AG20443 (cell line): ENCODE measurements at places on chromosomes 6 and 20.

GRCh38 chr6:155528982-155529453 lies 73.4 kb upstream of the NOX3 start:
- peak; percentile 71 for DNase-seq

- DNase-seq = no peak
Observed at GRCh38 chr6:2155206-2155605, 90.2 kb downstream of the GMDS start.

DNA sequence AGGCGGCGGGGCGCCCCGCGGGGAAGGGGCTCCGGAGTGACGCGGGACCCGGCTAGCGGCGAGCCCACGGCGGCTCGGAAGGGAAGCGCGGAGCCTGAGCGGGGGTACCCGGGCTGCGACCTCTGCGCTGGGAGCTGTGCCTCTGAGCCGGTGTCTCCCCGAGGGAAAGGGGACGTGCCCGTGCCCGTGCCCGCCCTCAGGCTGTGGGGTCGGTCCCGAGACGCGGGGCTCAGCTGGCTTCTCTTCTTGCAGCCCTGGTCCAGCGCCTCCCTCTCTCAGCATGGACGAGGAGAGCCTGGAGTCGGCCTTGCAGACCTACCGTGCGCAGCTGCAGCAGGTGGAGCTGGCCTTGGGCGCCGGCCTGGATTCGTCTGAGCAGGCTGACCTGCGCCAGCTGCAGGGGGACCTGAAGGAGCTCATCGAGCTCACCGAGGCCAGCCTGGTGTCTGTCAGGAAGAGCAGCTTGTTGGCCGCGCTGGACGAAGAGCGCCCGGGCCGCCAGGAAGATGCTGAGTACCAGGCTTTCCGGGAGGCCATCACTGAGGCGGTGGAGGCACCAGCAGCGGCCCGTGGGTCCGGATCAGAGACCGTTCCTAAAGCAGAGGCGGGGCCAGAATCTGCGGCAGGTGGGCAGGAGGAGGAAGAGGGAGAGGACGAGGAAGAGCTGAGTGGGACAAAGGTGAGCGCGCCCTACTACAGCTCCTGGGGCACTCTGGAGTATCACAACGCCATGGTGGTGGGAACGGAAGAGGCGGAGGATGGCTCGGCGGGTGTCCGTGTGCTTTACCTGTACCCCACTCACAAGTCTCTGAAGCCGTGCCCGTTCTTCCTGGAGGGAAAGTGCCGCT lies 686 bp downstream of the ZGPAT start:
- peak; percentile 24 for DNase-seq

DNA sequence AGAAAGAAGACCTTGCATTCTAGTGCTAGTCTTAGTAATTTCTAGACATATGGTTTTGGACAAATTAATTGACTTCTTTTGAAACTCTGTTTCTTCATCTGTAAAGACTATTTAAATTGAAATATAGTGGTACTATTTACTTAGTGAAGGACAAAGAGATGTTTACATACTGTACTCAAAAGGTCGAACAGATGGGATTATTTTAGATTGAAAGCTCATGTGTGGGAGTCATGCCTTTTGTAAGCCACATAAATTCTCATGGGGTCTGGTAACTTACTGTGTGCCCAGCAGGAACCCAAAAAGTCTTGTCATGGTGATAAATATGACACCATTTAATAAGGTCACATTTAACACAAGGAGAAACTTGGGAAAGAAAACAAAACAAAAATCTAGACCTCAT lies 368.2 kb upstream of the CITED2 start:
- no peak for DNase-seq

DNA sequence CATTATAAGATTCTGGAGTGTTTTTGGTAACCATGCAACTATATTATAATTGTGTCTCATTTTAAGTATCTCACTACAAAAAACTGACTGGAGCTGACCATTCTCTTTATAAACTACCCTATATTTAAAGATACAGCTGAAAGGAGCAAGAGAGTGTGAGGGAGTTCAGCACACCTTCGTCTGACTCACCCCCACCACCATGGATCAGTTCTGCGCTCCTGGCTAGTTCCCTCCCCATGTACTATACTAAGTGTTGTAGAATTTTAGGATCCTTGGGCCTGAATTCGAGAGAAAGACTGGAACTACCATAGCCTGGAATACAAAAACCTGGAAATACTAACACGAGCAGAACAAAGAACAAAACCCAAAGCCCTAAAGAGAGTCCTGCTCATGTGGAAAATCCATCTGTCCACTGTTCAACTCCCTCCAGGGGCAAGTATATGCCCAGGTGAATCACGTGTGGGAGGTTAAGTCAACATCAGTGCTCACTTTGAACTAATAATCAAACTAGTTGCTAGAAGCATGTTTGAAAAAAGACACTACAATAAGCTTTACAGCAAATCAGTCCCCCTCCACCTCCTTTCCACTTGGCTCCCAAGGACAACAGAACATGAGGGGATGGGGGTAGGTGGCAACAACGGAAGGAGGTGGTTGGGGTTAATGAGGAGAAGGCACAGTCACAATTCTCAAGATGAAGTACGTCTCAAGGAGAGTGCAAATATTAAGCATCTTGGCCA lies 46.8 kb downstream of the ELOVL5 start:
- DNase-seq = no peak

GRCh38 chr6:56091159-56091869 lies 156.1 kb downstream of the COL21A1 start:
- peak; percentile 65 for DNase-seq

DNA sequence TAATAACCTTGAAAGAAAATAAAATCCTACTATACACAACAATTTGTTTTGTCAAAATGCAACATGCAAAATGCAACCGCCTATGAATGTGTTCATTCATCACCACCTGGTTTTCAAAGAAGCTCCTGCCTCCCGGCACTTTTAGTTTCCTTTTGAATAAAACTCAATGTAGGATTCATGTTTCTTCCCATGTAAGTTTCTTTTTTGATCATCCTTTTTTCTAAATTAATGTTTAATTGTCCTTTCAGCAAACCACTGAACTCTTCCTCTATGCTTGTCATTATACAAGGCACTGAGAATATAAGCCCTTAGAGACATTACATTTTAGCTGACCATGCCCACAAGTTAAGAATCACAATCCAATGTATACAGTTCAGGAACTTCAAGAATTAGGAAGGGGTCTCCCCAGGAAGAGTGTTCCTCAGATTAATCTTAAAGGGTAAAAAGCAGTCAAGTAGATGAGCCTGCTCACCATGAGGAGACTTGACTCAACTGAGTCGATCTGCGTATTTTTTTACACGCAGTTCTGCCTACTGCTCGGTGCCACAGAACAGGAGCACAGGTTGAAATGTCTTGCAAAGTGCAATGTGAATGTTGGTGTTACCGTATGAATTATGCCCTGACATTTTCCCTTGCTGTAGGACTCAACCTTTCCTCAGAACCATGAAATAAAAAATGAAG lies 7.2 kb upstream of the THEMIS start:
- DNase-seq = no peak

DNA sequence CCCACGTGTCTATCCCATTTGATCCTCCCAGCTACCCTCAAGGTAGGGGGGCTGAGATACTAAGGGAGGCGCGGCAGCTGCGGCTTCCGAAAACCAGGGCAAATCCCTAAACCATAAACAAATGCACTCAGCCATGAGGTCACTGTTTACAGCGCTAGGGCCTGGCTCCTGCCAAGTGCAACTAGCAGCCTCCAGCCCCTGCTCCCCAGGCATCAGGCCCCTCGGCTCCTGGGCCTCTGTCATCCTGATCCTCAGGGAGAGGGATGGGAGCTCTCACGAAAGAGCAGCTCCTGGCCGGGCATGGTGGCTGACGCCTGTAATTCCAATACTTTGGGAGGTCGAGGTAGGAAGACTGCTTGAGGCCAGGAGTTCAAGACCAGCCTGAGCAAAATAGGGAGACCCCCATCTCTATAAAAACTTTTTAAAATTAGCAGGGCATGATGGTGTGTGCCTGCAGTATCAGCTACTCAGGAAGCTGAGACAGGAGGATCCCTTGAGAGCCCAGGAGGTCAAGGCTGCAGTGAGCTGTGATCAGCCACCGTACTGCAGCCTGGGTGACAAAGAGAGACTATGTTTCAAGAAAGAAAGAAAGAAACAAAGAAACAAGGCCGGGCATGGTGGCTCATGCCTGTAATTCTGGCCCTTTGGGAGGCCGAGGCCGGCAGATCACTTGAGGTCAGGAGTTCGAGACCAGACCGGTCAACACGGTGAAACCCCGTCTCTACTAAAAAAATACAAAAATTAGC lies 42.5 kb upstream of the TLDC2 start:
- no peak for DNase-seq

- no peak for DNase-seq
Observed at GRCh38 chr6:158928068-158928467, 71.9 kb downstream of the RSPH3 start.

DNA sequence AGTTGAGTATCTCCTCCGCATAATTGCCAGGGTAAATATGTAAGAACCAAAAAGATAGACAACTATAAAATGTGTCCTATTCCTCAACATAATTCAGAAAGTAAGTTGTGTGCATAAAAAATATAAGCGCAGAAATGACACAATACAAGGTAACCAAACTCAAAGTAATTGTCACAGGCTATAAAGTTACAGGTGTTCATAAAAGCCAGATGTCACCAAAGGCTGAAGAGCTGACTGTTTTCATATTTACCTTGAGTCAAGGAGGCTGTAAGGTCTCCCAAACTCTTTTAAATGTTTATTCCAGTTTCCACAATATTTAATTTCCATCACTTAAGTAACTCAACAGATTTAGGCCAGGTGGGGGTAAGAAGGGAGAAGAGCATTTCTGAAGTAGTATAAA lies 192.2 kb upstream of the MARCKS start:
- no peak for DNase-seq

- no peak for DNase-seq
Observed at GRCh38 chr6:33996120-33996475, 149.8 kb downstream of the GRM4 start.

DNA sequence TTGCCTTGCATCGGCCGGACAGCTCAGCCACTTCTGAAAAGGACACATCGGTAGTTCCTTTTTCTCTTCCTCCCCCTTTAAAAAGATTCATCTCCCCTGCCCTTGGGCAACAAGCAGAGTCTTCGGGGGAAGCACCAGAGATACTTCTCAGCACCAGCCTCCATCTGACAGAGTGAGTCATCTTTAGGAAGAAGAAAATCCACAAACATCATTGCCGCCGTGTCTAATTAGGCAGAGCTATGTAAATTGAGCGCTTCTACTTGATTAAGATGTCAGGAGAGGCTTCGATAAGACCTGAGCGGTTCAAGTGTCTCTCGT lies 186.4 kb downstream of the TAF4 start:
- DNase-seq = no peak

GRCh38 chr6:111291336-111292259 lies 191.4 kb downstream of the REV3L start:
- no peak for DNase-seq

- peak; percentile 17 for DNase-seq
Observed at GRCh38 chr6:28929887-28930620, 6.3 kb upstream of the TRIM27 start.

DNA sequence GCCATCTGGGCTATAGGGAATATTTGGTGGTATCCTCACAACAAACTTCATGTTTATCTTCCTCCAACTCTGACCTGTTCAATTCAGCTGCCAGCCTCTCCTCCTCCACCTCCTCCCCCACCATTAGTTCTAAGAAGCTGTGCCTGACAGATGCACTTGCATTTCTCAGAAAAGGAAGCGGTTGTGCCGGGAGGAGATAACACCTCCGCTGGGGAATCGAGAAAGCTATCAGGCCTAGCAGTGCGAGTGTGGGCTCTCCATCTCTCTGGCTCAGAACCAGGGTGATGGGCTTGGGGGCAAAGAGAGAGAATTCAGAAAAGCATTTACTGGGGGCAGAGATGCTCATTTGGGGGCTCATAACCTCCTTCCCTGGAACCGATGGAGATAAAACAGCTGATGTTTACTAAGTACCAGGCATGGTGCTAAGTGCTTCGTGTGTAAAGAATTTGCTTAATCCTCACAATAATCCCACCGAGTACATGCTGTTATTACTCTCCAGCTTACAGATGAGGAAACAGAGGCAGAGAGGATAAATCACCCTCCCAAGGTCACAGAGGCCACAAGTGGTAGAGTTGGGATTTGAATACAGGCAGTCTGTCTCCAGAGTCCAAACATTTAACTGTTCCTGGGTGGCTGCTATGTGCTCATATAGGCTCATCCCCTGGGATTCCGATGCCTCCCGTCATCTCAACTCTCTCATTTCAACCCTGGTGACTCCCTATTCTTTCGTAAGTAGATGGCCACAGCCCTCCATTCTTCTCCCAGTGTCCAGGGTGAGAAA lies 38.3 kb downstream of the COX4I2 start:
- no peak for DNase-seq

DNA sequence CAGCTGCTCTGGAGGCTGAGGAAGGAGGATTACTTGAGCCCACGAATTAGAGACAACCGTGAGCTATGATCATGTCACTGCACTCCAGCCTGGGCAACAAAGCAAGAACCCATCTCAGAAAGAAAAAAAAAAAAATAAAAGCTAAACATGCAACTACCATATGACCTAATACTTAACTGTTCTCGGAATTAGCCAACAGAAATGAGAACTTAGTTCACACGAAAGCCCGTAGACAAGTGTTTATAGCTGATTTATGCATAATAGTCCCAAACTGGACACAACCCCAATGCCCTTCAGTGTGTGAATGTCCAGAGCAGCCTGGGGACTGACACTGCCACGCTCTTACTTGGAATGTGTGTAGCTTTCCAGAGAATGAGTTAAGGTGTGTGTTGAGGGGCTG lies 211.5 kb upstream of the PROKR2 start:
- no peak for DNase-seq

GRCh38 chr6:163179721-163180120 lies 234.8 kb upstream of the QKI start:
- DNase-seq = no peak

DNA sequence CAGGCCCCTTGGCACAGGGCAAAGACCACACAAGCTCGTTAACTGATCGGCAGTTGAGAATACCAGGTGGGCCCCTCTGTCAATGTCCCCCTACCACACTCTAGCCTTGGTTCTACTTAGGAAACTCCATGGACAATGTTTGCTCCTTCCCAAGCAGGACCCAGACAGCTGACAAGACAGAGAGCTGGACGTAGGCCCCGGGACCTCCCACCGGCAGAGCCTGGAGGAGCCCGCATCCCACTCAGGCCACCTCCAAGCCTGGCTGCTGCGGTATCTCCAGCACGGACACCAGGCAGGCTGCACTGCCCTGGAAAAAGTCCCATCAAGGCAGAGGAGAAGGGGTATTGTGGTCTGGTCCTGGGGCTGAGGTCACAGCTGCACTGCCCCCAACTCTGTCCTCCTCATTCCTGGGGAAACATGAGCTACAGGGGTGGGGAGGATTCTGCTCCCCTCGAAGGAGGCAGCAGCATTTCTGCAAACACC lies 6.2 kb upstream of the GRM4 start:
- no peak for DNase-seq

DNA sequence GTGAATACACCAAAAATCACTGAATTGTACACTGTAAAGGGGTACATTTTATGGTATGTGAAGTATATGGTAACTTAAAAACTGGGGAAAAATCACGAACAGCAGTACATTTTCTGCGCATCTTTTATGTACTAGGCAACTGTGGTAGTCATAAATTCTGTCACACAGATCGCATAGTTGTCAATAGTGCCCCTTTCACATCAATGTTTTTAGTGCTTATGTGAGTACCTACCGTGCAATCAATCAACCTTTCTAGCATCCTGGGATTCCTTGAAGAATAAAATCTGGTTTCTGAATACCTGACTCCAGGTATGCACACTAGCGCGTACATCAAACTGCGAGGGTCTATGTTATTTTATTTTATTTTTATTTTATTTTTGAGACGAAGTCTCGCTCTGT lies 637 bp upstream of the RPF2 start:
- DNase-seq = no peak
